Activated effector memory CD4-positive, alpha-beta T cell treated with anti-CD3 and anti-CD28 coated beads, Interleukin-2, amount 50 U/mL, for 16 hours (primary cell): ENCODE measurements at places on chromosomes 12 and 14.

DNA sequence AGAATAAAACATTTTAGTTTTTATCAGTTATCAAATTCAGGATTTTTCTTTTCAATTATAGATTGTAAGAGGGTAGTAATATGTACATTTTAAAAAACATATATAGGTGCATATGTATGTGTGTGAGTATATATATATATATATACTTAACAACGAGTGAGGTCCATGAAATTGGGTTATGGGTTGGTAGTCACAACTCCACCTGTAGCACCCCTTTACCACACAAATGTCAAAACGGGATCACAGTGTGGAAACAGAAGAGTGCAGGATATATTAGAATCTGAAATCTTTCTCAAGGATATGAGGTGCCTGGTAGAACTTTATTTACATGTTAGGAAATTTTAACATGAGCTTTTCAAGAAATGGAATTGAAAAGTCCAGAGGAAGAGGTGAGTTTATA is 31.3 kb downstream of the MIA2 start:
- no peak for DNase-seq

- DNase-seq, result no peak
These were observed 245.5 kb upstream of the NOS1 start for GRCh38 chr12:117606945-117607344.

DNA sequence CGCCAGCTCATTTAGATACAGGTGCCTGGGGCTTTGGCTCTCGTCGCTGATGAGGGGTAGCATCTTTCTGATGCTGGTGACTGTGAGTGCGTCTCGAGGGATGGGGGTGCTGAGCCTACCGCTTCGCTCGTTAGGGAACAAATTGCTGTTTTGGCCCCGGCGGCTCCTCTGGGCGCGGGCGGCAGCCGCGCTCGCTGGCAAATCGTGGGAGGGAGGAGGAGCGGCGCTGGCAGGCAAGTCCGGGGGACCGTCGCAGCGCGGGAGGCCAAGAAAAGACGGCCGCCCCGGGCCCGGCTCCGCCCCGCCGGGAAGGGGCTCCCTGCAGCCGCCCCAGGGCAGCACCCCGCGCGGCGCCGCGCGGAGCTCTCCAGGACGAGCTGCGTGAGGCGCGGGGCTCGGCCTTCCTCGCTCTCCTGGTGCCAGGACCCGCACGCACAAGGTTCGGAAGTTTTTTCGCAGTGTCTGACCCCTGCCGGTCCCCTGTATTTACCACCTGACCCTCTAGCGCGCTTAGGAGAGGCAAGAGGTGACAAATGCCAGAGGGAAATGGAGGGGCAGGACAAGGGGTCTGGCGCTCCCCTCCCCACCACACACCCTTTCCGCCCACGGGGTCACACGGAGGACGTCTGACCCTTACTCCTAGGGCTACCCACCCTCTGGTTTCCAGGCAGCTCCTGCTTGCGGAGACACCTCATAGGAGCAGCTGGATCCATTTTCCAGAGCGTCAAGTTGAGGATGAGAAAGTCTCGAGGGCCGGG is 899 bp upstream of the KCNH3 start:
- DNase-seq, result peak; percentile 78

- DNase-seq, result peak; percentile 66
These were observed 54.2 kb downstream of the C12orf42 start for GRCh38 chr12:103441437-103442181.

DNA sequence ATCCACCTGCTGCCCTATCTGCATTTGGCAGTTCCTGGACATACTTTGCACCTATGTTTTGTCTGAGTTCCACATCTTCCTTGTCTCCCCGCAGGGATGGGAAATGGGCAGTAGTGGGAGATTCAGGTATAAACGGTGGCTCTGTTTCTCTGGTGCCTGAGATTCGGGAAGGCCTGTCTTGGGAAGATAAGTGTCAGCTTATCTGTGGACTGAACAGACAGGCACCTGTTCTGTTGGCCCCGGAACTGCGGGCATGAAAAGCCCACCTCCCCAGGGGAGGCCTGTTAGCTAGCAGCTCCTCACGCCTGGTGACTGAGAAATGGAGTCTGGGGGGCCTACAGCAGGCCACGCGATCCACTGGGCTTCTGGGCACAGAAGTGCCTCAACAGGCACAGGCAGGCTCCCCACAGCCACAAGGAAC is 5.8 kb downstream of the PHB2 start:
- DNase-seq, result no peak

DNA sequence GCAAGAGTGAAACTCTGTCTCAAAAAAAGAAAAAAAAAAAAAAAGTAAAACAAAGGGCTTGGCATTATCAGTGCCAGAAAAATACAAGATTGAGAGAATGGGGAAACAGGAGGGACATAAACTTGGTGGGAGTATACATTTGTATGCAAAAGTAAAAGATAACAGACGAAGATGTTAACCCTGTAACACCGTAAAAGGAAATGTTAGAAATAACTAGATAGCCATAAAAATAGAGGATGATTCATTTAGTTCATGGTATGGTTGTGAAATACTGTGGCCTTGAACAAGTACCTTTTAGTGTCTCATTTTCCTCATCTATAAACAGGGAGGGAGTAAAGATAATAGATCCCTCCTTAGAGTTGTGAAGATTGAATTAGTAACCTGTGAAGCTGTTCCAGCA is 33.3 kb downstream of the ATP2A2 start:
- DNase-seq, result no peak

GRCh38 chr12:25689996-25690501 is 137.0 kb upstream of the LMNTD1 start:
- DNase-seq, result no peak

GRCh38 chr14:74257941-74258763 is 18.9 kb downstream of the VSX2 start:
- no peak for DNase-seq

- no peak for DNase-seq
These were observed 1.6 kb upstream of the ACOT6 start for GRCh38 chr14:73610687-73611086.

DNA sequence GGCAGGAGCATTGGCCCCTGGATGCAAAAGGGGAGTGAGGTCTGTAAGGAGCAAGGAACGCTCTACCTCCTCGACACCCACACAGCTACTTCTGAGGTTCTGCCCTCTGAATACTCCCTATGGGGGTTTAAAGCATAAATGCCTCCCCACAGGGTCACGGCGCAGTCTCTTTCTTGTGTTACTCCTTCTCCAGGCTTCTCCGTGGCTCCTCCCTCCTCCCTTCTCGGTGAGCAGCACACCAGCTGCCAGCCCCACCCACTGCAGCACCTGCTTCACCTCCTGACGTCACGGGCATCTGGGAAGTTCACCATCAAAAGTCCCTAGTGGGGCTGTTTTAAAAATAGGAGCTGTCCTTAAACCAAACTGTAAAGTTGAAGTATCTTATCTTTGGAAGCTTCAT is 67.3 kb downstream of the SPTB start:
- peak; percentile 76 for DNase-seq

GRCh38 chr12:1277905-1278304 is 286.9 kb downstream of the ERC1 start:
- DNase-seq, result no peak

GRCh38 chr12:4287325-4288211 is 14.0 kb downstream of the CCND2 start:
- DNase-seq, result no peak

GRCh38 chr14:23174296-23175184 is 8.9 kb downstream of the SLC7A8 start:
- no peak for DNase-seq

DNA sequence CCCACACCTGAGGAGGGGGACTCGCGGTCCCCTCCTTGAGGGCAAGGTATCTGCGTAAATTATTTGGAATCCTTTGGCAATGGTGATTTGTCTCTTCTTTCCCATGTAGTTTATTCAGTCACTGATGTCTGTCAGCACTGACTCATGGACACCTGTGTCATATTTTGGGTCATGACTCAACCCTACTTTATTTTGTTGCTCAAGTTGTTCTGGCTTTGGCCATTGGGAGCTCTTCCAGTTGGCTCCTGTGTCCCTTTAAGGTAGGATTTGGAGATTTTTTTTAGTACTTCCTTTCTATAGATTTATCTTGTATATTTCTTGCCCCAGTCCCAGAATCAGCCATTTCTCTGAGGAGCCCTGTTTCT is 47.4 kb upstream of the C14orf180 start:
- DNase-seq, result no peak

GRCh38 chr14:61588419-61588901 is 106.9 kb upstream of the HIF1A start:
- no peak for DNase-seq

GRCh38 chr12:107374161-107374840 is 281.0 kb upstream of the CRY1 start:
- DNase-seq, result no peak

DNA sequence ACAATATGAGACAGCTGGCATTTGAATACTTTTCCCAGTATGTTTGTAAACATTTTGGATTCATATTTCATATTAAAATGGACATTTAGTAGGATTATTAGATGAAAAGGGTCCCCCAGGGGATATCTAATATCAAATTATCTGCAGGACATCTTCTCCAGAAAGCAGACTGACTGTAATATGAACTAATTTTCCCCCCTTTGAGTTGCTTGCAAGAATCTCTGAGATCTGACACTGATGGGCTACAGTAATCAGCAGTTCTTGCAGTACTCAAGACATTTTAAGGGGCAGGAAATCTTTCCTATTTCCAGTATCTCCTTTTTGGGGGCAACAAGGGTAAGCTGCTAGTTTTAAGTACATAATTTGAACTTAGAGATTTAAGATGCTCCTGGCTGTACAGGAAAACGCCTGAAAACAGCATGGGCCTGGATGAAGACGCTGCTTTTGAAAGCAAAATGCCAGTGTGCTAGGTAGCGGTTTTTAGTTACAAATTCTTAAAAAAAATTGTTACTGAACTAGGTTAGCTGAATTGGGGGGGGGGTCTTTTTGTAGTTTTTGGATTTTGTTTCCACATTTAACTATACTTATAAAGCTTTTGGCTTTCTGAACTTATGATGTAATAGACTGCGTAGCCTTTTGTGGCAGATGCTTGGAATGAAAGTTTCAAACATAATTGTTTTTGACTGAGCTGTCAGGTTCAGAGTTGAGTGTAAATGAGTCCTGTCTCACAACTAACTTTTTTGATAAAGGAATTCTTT is 2.2 kb downstream of the FRMD6 start:
- DNase-seq, result no peak

- no peak for DNase-seq
These were observed 17.8 kb upstream of the GAS2L3 start for GRCh38 chr12:100555722-100556121.

DNA sequence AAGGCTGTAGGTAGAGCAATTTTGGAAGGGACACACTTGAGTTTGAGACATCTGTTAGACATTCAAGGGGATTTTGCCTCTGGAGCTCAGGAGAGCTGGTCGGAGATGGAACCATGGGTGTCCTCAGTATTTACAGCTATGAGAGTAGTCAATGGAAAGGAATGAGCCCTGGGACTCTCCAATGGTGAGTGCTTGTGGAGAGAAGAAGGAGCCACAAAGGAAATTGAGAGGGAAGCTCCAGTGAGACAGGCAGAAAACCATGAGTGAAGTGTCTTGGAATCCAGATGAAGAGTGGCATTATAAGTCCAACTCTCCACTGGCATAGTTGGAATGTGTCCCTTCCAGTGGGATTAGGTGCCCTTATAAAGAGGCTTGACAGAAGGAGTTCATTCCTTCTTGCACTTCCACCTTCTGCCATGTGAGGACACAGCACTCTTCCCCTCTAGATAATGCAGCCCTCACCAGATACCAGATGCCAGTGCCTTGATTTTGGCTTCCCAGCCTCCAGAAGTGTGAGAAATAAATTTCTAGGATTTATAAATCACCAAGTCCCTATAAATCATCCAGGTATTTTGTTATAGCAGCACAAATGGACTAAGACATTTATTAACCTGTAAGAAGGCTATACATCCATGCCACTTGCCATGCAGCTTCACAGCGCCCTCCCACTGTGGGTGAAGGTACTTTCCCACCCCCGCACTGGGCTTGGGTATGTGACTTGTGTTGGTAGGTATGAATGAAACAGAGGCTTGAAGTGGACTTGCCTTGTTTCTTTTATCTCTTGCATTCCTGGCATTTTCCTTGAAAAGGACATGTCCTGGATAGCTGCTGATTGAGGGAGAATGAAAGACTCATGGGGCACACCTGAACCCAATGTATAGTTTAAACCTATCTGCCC is 27.3 kb downstream of the LLPH start:
- DNase-seq, result no peak

- DNase-seq, result no peak
These were observed 85.9 kb downstream of the VEZT start for GRCh38 chr12:95303476-95303875.

DNA sequence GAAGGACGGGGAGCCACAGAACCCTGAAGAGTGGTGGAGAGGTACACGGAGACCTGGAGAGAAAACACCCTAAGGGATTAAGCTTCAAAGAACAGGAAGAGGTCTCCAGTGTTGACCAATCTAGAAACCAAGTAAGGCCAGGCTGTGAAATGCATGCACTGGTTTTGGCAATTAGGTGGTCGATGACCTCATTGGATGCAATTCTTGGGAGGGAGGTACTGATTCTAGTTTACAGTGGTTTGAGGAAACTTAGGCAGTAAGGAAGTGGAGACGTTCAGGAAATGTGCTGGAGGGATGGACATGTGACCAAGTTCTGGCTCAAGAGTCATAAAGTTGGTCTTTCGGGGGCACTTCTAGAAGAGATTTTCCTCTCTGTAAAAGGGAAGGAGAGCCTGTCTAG is 91.3 kb upstream of the CEP83 start:
- no peak for DNase-seq

DNA sequence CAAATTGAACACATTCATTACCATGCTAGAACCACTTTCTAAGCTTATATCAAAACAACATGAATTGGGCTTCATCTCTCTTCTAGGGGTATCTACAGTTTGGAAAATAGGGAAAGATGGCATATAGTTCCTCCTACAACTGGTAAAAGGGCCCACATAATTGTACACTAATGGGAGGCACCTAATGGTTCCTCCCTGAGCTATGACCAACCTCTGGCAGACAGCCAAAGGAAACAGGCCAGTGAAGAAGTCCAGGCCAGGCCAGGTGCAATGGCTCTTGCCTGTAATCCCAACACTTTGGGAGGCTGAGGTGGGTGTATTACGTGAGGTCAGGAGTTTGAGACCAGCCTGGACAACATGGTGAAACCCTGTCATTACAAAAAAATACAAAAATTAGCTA is 23.2 kb upstream of the APOF start:
- DNase-seq, result no peak

DNA sequence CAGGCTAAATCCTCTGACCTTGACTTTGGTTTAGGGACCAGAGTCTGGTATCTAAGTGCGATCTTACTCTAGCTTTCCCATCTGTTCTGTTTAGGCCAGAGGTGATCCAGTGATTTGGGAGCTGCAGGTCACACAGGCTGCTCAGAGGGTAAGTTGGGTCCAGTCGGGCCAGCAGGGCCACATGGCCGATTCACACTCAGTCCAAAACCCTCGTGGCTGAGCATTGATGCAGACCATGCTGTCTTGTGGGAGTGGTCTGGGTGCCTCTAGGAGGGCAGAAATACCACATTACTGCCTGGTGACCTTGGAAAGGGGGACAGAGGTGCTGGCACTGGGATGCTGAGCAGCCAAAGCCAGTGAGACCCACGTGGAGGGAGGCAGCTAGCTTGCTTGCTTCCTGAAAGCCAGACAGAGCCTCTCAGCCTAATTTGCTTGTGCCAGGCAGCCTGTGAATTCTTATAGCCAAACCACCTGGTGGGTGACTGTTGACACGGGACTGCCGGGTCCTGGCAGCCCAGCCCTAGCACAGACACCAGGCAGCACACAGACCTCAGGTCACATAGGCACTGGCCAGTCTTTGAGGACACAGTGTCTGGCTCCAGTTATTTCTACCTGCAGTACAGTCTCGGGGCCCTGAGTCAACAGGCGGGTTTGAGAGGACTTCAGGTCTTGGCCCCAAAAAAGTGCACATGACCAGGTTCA is 31.7 kb downstream of the ESRRB start:
- no peak for DNase-seq

- peak; percentile 73 for DNase-seq
These were observed 462 bp downstream of the KNTC1 start for GRCh38 chr12:122527478-122527944.
